ENCODE measurements at places on chromosomes 5 and 9.

GRCh38 chr5:40477856-40478546, 201.7 kb upstream of the PTGER4 start:
- no peak for DNase-seq

DNA sequence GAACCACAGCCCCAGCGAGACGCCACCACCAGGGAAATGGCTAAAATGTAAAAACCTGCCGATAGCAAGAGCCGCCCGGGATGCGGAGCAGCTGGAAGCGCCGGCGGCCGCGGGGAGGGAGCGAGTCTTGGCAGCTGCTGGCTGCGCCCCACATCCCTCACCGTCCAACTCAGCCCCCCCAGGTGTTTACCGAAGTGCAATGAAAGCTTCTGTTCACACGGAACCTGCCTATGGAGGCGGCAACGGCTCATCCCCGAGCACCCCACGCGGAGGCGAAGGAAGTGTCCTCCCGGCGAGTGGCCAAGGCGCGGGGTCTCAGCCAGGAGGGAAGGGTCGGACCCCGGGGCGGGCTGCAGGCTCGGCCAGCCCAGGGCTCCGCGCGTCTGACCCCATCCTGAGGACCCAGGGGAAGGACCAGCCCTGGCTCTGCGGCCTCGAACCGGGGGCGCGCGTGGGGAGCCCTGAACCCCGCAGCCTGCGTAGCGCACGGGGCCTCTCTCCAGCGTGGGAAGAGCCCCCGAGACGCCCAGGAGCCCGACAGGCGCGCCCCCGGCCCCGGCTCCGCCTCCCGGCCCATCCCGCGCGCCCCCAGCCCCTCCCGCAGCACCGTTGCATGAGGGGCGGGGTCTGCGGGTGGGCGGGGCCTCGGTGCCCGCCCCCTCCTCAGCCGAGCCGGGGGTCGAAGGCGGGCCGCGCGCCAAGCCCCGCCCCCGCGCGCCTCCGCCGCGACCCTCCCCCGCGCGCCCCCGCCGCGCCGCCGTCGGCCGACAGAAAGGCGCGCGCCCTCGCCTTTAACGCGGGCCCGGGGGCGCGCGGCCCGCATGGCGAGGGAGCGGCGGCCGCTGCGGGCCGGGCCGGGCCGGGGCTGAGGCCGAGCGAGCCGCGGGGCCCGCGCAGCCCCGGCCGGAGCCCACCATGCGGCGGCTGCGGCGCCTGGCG, at the start of gene DIPK1B:
Gene DIPK1B (plus strand): TSS at position 822 of the 939 bp plus-strand sequence. CDS start 94 bp downstream, at position 916.
- no peak for DNase-seq

- DNase-seq = no peak
Measured at GRCh38 chr5:64853777-64854176, 85.0 kb downstream of the CWC27 start.

DNA sequence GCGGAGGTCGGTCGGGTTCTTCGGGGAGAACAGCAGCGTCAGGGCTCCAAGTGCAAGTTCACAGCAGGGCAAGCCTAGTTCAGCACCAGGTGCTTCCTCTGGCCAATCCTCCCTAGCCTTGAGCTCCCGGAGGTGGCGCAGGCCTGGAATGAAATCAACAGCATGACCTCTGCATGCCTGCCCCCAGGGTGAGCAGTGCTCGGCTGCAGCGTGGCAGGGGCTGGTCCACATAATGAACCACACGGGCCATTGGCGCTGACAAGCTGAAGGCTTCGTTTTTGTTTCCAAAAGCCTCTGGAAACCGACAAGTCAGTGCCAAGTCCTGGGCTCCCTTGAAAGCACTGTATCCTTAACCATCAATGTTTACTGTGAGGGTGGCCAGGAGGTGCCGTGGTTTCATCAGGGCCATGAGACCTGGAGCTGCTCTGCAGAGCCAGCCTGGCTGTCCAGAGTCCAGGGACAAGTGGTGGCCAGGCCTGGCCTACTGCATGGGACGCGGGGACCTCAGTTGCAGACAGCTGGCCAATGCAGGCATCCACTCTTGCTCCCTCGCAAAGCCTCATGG, 2.1 kb upstream of the INPP5E start:
- no peak for DNase-seq

- no peak for DNase-seq
Measured at GRCh38 chr5:52988335-52989024, 672 bp upstream of the ITGA2 start.

DNA sequence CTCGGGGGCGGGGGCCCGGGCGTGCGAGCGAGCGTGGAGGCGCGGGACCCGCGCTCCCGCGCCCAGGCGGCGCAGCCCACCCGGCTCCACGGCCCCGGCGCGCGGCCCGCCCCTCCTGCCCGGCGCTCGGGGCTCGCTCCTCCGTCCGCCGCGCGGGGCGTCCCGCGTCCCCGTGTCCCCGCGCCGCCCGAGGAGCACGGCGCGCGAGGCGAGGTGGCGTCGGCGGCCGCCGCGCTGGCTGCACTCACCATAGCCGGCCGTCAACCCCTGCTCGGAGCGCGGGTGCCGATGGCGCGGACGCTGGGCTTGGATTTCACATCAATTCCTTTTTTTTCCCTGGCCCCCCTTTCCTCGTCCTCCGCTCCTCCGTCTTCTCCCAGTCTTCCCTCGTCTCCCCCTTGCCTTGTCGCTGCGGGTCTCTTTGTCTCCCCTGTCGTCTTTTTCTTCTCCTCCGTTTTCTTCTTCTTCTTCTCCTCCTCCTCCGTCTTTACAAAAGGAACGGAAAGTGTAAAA, 494 bp downstream of the PTCH1 start:
- DNase-seq = no peak

- no peak for DNase-seq
Measured at GRCh38 chr9:112680731-112681402, 37.0 kb downstream of the INIP start.

GRCh38 chr9:132214027-132214622, 52.3 kb downstream of the NTNG2 start:
- DNase-seq = no peak

GRCh38 chr9:90880669-90881068, 79.0 kb downstream of the SYK start:
- DNase-seq = no peak

DNA sequence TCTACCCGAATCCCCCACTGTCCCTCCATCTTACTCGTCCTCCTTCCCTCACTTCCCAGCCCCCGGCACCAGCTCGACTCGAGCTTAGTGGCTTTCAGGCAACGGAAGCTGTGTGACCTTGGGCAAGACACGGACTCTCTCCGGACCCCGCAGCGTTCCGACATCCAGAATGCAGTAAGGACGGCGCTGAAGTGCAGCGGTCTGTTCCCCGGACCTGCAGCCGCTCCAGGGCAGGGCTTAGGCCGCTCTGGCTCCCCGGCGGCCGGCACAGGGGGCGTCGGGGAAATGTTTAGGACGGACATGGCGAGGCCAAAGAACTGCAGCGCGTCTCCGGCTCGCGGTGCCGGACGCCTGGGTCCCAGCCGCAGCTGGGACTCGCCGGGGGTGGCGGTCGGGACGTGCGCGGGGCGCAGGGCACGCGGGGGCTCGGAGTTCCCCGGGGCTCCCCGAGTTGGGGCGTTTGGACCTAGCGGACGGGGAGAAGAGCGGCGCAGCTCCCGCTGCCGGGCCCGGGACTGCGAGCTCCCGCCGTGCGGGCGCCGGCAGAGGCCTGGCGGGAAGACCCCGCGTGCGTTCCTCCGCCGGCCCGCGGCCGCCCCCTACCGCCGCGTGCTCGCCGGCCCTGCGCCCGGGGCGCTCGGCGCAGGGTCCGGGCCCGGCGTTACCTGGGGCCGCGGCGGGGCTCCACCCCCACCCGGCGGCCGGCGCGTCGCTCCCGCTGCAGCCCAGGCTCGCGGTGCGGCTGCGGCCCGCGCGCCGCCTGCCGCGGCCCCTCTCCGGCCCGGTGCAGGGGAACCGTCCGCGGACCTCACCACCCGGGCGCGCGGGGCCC, 5.6 kb upstream of the RNF44 start:
- DNase-seq = no peak

DNA sequence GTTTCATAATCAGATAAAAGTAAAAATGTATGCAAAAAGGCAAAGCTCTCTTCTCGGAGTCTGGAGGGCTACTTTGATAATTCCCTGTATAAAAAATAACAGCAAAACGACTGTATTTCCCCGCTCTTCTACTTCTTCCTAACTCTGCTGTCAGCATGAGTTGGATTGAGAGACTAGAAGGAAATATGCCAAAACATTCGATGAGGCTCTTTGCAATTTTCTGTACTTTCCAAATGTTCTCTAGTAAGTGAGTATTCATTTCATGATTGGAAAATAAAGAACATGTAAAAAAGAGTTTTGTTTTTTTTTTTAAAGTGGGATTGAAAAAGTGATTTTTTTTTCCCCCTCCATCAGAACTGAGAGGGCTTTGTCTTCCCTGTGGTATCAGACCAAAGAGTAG, 677.5 kb downstream of the ACTL7B start:
- no peak for DNase-seq

DNA sequence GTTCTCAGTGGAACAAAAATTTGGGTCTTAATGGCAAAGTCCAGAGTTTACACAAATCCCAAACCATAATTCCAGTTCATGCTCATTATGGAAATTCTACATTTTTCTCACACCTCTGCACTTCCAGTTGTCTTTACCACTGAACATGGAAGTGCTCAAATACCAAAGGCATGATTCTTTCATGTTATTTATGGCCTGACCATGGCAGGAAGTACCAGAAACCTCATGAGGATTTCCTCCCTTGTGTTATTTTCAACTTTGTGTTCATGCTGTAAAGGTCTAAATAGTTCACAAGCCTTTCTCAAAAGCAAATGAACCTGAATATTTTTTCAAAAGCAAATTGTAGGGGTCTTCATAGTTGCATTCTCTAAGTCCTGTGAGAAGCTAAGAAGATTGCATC, 82.0 kb upstream of the ITGA1 start:
- DNase-seq = no peak

- DNase-seq = no peak
Measured at GRCh38 chr5:16702964-16703363, 86.2 kb upstream of the RETREG1 start.

GRCh38 chr9:303502-303901, 88.8 kb downstream of the DOCK8 start:
- DNase-seq = no peak

All from mesenteric fat pad (tissue), 1 donor.